Activated CD4-positive, alpha-beta T cell treated with anti-CD3 and anti-CD28 coated beads, Interleukin-2, amount 10 ng/mL, durations not matched to agents 24 days and 14 days (primary cell): ENCODE measurements at places on chromosomes 4 and X. TPM values are rescaled to one million over a fixed set of nuclear protein-coding genes. Genes with fewer than 3 reads are reported as not detected.

Gene GAGE13
- not detected in 2 replicates for total RNA-seq

Gene UGT2A1
- total RNA-seq, result not detected in 2 replicates

Gene ASB9
- total RNA-seq, result 0.24 and 0.33 TPM in 2 replicates

Gene DUX4
- not detected in 2 replicates for total RNA-seq

DNA sequence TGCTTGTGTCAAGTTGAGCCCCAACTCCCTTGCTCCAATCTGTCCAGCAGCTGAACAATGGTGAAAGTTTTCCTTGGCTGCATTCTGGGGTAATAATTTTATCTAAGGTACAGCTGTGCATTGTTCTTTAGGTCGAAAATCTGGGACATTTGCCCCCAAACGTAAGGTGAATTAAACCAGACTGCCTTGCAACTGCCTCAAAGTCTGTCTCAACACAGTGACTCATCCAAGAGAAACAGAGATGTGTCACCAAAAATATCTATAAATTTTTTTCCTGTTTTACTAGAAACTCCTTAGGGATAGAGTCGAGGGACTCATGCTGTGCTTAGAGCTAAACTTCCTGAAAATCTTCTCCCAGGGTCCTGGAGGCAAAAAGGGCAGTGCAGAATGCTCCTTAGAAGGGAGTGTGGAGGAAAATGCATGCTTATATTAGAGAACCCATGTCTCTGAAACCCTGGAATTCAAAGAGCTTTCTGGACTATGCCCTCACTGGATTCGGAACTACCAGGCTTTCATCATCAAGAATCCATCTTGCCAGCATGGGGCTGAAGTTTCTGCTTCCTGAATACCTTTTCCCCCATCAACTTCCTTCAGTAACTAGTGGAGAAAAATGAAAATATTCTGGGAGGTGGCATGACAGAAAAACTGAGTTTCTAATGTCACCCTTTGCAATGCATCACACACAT is 115.7 kb downstream of the PALLD start:
- DNase-seq, result no peak

- no peak for DNase-seq
Measured at GRCh38 chr4:56314207-56314915, 72.9 kb downstream of the AASDH start.

- no peak for DNase-seq
Measured at GRCh38 chrX:151982222-151982621, 7.7 kb upstream of the GABRE start.

- no peak for DNase-seq
Measured at GRCh38 chr4:24877868-24878635, 34.8 kb downstream of the CCDC149 start.

DNA sequence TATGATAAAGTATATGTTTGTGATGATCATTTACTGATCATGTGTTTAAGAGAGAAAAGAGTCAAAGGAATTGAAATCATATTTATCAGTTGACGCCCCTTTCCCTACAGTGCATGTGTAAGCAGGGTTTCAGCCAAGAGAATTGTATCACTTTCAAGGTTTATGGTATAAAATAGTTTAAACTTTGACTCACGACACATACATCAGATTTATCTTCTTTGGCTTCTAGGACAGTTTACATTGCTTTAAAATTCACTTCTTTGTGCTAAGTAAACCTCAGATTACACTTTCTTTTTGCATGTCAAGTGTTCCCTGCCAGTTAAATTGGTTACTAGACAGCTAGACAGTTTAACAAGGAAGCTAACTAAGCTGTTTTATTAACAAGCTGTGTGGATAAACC is 86.3 kb upstream of the MYOZ2 start:
- no peak for DNase-seq

- no peak for DNase-seq
Measured at GRCh38 chrX:153645921-153646488, 998 bp upstream of the DUSP9 start.

DNA sequence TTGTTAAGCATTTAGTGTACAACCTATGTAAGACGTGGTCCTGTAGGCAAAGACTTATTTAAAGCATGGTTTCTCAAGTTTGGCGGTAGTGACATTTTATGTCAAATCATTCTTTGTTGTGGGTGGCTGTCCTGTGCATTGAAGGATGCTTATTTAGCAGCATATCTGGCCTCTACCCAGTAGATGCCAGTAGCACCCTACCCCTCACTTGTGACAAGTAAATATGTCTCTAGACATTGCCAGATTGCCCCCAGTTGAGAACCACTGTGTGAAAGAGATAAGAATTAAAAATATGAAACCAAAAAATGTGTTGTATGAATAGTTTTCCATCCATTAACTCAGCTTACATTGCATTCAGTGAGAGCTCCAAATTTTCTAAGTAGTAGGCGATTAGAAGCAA is 25.5 kb downstream of the MMAA start:
- DNase-seq, result no peak

DNA sequence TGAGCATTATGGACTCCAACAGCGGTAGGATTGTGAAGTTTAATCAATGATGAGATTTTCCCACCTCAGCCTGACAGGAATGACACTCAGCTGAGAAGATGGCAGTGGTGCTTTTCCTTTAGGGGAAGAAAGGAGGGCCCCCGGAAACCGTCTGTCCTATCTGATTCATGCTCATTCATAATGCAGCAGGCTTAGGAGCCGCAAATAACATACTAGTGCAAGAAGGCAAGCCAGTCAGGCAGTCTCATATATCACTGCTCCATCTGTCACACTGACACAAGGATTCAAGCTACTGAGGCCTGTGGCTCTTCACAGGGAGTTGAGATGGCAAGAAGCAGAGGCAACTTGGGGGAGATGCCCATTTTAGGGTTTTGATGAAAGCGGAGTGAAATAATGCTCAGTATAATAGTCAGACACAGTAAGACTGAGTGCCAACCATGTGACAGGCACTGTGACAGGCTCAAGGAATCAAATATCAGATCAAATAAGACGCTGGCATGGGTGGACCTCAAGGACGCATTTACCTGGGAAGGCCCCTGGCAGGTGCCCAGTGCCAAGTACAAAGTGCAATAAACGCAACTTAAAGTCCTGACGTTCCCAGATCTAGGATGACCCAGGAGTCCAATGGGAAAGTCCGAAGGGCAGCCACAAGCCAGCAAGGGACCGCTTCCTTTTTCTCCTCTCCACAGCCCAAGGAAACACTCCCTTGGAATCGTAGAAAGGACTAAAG is 63.4 kb downstream of the FHDC1 start:
- no peak for DNase-seq
